ENCODE measurements at places on chromosomes 7 and 10.

DNA sequence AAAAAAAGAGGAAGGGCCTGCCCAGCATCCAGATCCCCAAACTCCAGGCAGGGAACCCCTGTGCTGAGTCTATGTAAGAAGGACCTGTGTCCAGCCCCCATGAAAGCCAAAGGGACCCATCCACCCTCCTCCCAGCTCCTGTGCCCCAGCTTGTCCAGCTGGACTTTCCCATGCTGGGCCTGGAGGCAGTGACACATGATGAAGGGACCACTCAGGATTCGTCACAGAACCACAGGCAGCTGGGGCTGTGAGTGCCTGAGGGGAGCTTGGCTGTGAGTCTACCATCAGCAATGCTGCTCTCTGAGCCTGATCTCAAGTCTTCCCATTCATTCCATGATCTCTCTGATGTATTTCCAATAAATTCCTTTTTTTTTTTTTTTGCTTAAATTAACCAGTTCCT, 36.2 kb upstream of the MNX1 start:
- DNase-seq = no peak

GRCh38 chr7:128360359-128360678, 1.2 kb downstream of the PRRT4 start:
- no peak for DNase-seq

GRCh38 chr10:115981081-115981480, 291.9 kb downstream of the GFRA1 start:
- DNase-seq = no peak

- DNase-seq = no peak
Measured at GRCh38 chr7:25103773-25104172, 21.3 kb downstream of the CYCS start.

GRCh38 chr7:17121671-17122070, 176.8 kb upstream of the AHR start:
- no peak for DNase-seq

GRCh38 chr7:154953006-154953684, 49.8 kb downstream of the PAXIP1 start:
- DNase-seq = peak; percentile 85

DNA sequence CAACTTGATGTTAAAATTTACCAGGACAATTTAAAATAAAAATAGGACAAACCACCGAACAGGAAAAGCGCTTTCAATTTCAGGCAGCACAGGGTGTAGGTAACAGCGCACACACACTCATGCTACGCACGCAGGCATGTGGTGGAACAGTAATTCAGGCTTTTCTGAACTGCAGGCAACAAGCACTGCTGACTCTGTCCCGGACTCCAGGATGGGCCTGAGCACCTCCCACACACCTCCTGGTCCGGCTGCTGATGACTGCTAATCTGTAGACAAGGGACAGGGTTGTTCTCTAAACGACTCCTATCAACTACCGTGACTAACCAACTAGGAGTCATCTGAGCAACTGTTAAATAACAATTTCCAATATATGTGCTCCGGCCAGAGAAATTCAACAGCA, 192.6 kb upstream of the FRMD4A start:
- DNase-seq = no peak

GRCh38 chr7:16359216-16359615, 62.1 kb downstream of the CRPPA start:
- no peak for DNase-seq

GRCh38 chr7:151761231-151761630, 115.7 kb downstream of the PRKAG2 start:
- DNase-seq = no peak
